ENCODE measurements at places on chromosomes 5 and 9. TPM values are rescaled to one million over a fixed set of nuclear protein-coding genes. Genes with fewer than 3 reads are reported as not detected.

NTRK2 gene
- 1.5 TPM for total RNA-seq

PDE6A gene
- total RNA-seq, result not detected

CTXN3 gene
- total RNA-seq, result not detected

TSC1 gene
- 21.5 TPM for total RNA-seq

AK8 gene
- total RNA-seq, result 1.4 TPM

TLR4 gene
- total RNA-seq, result 29.8 TPM

DROSHA gene
- 23.2 TPM for total RNA-seq

CLIC3 gene
- total RNA-seq, result 4.7 TPM

ENTREP1 gene
- total RNA-seq, result 0.81 TPM

GBA2 gene
- 22.2 TPM for total RNA-seq

GDNF gene
- total RNA-seq, result not detected

ELL2 gene
- 20.9 TPM for total RNA-seq

STK32A gene
- total RNA-seq, result 0.18 TPM

ESM1 gene
- total RNA-seq, result 16.4 TPM

PRR7 gene
- total RNA-seq, result 30.3 TPM

CDH10 gene
- total RNA-seq, result not detected

OR13C9 gene
- total RNA-seq, result not detected

CLPTM1L gene
- 90.1 TPM for total RNA-seq

PLK2 gene
- 512 TPM for total RNA-seq

SURF1 gene
- total RNA-seq, result 26.9 TPM

NIM1K gene
- total RNA-seq, result 1.1 TPM

SLC34A1 gene
- not detected for total RNA-seq

CEL gene
- 0.36 TPM for total RNA-seq

SLC23A1 gene
- not detected for total RNA-seq

PPP1R26 gene
- total RNA-seq, result 7.6 TPM

PDLIM4 gene
- 19.4 TPM for total RNA-seq

EIF4E1B gene
- not detected for total RNA-seq

ISL1 gene
- total RNA-seq, result not detected

ADAMTS2 gene
- 162 TPM for total RNA-seq

KLF9 gene
- total RNA-seq, result 44.4 TPM

ZNF883 gene
- total RNA-seq, result 1.8 TPM

FOXD4L5 gene
- total RNA-seq, result not detected

MEF2C gene
- 17.5 TPM for total RNA-seq

CDKN2A gene
- 8.7 TPM for total RNA-seq

SLC22A4 gene
- 5.2 TPM for total RNA-seq

ADAMTS19 gene
- 0.54 TPM for total RNA-seq

BAAT gene
- not detected for total RNA-seq

MED27 gene
- total RNA-seq, result 28.5 TPM

Measured in cardiac atrium fibroblast (primary cell).